Left hindlimb (tissue), 1 donor: ENCODE measurements at places on chromosomes 4 and X.

GRCh38 chr4:150938873-150939499 lies 76.1 kb downstream of the LRBA start:
- no peak for DNase-seq

DNA sequence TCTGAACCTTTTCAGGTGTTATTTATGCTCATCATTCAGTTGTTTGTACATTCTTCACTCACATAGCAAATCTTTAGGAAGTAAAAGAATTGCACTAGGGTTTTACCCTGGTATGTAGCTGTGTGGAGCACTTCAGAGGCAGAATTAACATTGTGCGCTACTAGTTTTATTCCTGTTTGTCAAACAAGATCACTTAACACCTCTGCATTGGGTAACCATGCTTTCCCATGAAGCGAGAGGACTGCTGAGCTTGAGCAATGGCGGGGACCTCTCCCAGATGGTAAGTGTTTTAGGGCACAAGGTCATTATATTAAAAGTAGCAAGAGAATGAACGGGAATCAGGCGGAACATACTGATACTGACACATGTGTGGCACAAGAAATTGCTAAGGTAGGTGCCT lies 59.2 kb downstream of the SHROOM3 start:
- DNase-seq, result no peak

GRCh38 chrX:16628946-16629595 lies 20.9 kb upstream of the S100G start:
- no peak for DNase-seq

GRCh38 chr4:48339642-48340041 lies 1.7 kb upstream of the SLAIN2 start:
- no peak for DNase-seq

DNA sequence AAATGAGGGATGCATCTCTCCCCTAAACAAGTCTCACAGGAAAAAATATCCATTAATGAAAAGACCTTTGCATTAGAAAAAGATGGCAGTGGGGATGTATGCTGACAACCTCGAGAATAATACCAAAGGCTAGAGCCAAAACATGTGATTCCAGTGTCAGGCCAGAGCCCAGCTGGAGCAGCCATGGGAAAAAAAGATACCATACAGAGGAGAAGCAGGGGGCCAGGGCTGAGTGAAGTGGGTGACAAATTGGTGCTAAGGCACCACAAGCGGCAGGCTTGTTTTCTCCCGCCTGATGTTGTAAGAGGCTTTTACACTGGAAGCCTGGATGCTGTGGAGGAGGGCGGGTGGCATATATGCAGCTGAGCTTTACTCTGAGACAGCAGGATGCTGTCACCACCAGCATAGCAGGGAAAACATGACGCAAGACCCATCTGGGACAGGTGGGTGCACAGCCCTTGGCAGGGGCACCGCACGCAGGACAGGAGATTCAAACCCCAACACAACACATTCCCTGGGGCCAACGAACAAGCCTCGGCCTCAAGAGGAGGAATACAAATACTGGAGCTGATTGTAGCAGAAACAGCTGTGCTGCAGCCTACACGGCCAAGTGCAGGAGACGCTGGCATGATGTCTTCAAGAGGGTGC lies 91.9 kb downstream of the TSPAN5 start:
- DNase-seq, result no peak

- no peak for DNase-seq
Measured at GRCh38 chr4:74944354-74944793, 11.5 kb downstream of the PARM1 start.

DNA sequence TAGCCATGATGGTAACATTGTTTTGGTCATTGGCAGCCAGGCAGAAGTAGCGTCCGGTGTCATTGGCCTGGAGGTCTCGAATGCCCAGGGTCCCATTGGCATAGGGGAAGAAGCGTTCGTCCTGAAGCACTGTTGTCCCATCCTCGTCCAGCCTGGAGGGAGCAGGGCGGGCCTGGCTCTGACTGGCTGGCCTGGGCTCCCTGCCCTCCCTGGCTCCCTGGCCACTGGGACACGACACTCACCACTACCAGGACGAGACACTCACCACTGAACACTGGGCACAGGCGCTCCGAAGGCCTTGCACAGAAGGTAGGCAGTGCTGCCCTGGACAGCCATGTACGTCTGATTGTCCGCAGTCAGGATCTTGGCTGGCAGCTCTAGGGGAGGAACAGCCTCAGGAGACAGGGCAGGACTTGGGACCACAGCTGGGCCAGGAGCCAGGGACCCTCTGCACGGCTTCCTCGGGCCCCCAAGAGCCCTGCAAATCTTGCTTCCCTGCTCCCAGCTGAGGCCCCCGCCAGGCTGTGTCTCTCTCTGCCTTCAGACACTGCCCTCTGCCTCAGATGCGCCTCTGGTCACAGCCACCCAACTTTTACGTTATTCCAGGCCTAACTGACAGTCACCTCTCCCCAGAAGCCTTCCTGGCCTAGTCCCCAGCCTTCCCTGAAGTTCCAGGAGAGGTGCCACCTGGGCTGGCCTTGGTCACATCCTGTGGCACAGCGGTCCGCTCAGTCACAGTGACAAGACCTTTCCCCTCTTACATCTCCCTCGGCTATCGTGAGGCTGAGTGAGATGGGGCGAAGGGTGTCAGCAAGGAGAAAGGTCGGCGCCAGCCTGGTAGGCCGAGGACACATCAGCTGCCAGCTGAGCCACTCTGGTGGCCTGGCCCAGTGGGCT lies 17.1 kb downstream of the L1CAM start:
- no peak for DNase-seq

DNA sequence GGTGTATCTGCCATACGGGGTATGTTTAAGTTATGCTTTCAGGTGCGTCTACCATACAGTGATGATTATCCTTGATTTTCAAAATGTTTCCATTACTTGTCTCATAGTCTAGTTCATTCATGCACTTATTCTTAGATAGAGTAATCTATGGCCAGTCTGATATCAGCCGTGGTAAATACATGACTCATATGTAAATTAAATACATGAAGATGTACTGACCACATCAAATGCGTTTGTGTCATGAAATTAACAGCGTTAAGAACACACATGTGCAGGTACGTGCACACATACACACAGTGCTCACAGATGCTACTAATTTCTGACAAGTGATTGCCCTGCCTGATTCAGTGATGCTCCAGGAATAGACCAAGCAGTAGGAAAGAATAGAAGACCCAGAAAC lies 75.2 kb upstream of the EXOC1L start:
- DNase-seq, result no peak

- no peak for DNase-seq
Measured at GRCh38 chr4:29717287-29718057, 1002.7 kb upstream of the PCDH7 start.

DNA sequence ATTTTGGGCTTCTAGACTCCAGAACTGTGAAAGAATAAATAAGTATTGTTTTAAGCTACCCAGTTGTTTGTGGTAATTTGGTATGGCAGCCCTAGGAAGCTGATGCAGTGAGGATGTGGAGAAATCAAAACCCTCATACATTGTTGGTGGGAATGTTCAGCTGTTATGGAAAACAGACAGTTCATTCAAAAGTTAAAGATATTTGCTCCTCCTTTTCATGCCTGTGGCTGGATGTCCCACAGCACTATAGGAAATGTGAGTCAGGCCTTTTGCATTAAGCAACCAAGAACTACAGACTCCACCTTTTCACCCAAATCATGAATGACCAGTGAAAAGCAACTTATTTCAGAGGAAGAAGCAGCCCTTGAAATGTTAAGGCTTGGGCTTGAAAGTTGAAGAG lies 6.7 kb downstream of the BBS12 start:
- no peak for DNase-seq

- peak; percentile 62 for DNase-seq
Measured at GRCh38 chrX:132957211-132958090, 978 bp downstream of the HS6ST2 start.

GRCh38 chr4:151129796-151130195 lies 30.4 kb downstream of the RPS3A start:
- DNase-seq, result no peak

- DNase-seq, result no peak
Measured at GRCh38 chrX:75642811-75643361, 120.0 kb upstream of the ZDHHC15 start.

GRCh38 chr4:20044966-20045365 lies 206.7 kb upstream of the SLIT2 start:
- no peak for DNase-seq

DNA sequence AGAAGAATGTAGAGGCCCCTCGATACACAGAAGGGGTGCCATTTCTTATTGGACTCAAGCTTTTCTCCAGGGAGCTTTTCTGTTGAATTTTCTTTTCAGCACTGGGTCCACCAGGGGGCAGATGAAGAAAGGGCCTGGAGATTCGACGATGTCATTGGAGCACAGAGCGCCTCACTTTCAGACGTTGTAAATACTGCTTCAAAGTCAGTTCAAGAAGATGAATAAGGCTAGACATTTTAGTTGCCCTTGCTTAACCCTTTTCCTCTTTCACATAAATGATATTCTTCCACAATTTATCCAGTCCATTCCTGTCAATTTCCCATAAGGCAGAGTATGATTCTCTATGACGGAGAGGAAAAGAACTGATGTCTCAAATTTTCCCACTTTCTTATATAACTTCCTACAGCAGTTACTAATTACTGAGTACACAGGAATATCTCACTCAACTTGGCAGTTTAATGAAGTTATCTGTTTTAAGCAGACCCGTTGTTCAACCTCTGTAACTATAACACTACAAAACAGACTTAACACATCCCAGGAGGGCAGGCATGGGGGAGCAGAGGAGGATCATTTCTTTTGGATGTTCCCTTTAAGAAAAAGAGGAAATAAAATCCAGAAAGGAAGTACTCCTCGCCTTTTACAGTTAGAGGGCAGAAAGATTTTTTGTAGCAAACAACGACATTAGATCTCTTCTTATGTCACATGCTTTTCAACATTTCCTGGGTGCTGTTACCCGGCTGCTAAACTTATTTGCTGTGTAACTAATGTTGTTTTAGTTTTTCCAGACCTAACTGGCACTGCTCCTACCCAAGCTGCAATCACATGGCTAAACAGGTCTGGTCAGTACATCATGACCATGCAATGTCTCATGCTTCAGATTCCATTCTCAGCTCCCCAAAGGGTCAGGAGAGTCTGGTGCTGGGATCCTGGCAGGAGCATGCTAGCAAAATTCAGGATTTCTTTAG lies 12.2 kb upstream of the CENPU start:
- DNase-seq, result peak; percentile 69

DNA sequence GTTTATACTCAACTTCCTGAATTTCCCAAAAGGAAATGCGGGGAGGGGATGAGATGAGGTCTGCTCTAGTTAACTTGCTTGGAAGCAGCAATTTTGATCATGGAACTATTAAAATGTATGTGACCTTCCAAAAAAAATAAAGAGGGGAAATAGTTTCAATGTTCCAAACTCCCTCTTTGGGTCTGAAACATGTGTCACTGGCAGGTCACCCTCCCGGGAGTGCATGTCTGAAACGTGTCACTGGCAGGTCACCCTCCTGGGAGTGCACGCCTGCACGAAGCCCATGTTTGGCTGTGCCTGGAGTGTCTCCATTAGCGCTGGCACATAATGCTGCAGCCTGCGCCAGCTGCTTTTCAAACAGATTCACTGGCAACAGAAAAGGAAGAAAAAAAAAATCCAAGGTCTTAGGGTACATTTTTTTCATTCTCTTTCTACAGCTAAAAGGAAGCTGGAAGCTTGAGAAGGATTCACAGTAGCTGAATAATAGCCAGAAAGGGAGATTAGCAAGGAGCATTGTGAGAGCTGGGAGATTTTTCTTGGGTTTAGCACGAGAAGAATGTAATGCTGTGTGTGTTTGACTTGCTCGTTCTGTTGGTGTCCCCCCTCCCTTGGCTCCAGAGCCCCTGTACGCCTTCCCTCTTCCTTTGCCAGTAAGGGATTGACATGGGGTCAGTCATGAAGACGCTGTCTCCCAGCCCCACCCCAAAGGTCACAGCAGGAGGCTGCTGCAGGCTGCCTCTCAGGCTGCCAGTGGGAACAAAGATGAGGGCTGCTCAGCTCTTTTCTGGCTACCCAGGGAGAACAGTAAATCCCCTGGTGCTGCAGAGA lies 39.2 kb upstream of the TLR3 start:
- DNase-seq, result peak; percentile 76

GRCh38 chrX:31808357-31808756 lies 736.5 kb upstream of the FTHL17 start:
- no peak for DNase-seq
